Mesothelial cell of epicardium (in vitro differentiated cells): ENCODE measurements at places on chromosomes 2 and 18. TPM values are rescaled to one million over a fixed set of nuclear protein-coding genes. Genes with fewer than 3 reads are reported as not detected.

- DNase-seq, result no peak
Measured at GRCh38 chr2:238994876-238995275, 147.0 kb downstream of the TWIST2 start.

Gene FOXD4L1
- total RNA-seq, result 0.16 to 0.50 TPM (median 0.49 TPM) in 3 replicates

DNA sequence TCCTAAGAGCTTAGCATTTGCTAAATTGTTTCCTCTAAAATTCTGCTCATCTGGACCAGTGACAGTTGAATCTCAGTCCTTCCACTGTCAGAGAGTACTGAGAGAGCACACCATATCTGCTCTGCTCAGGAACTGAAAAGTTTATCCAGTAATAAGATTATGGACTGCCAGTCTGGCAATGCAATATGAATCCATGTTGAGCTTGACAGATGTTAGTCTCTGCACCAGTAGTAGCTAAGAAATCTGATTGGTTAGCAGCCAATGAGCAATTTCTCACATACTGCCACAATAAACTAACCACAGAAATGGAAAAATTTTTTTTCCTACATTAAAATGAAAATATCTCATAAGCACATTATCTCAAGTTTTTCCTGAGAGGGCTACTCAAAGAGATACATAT is 2.3 kb downstream of the PRKD3 start:
- DNase-seq, result no peak

- DNase-seq, result no peak
Measured at GRCh38 chr2:85675866-85676548, 8.0 kb upstream of the SFTPB start.

GRCh38 chr2:134674687-134675086 is 44.1 kb downstream of the TMEM163 start:
- DNase-seq, result no peak

- no peak for DNase-seq
Measured at GRCh38 chr2:156309167-156309566, 23.4 kb downstream of the NR4A2 start.

DNA sequence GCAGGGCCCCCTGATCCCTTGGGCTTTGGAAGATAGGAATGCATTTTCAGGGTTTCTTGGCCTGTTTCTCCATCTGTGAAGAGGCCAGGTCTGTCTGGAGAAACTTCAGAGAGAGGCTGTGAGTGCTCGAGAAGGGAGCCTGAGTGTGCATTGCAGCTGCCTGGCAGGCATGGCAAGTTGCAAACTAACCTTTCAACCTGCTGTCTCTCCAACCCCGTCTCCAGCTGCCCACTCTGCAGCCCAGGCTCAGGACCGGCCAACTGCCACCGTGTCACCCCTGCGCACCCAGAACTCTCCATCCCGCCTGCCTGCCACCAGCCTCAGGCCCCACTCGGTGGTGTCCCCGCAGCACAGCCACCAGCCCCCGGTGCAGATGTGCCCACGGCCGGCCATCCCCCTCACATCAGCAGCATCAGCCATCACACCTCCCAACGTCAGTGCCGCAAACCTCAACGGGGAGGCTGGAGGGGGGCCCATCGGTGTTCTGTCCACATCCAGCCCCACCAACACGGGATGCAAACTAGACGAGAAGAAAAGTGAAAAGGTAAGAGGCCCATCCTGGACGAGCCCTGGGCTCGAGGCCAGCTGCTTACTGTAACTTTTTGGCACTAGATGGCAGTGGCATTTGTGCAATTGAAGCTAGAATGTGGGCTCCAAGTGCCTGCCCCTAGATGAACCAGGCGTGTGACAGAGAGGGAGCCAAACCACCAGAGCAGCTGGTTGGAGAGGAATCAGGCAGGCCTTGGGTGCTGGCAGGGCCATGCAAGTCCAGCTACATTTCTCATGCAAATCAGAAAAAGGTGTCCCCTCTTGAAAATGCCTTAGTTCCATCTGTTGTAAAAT is 164.6 kb downstream of the SEPTIN10 start:
- no peak for DNase-seq

- no peak for DNase-seq
Measured at GRCh38 chr2:68789603-68790002, 55.0 kb downstream of the ARHGAP25 start.

Gene UGT1A10
- not detected in 3 replicates for total RNA-seq
